ENCODE measurements at places on chromosomes 4 and X. TPM values are rescaled to one million over a fixed set of nuclear protein-coding genes. Genes with fewer than 3 reads are reported as not detected.

DNA sequence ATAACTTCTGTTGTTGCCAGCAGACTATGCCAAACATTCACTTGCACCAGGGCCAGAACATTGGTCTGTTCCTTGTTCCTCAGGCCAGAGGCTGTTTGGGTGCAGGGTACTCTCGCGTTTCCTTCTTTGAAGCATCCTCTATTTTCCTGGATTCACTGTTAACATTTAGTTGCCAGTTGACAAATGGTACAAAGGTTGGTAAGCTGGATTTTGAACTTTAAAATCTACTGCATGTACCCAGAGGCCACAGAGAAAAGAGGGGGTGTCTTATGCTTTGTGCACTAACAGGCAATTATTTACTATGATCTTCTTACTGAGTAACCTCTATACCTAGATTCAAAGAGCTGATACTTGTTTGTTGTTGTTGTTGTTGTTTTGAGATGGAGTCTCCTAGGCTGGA lies 12.8 kb upstream of the SAT1 start:
- H3K4me3 ChIP-seq = no peak overlapping the region
- DNase-seq = no peak
- H3K27me3 ChIP-seq = no peaks in the 10 kb centered on the region
- no peak overlapping the region for H3K27ac ChIP-seq

- no peak overlapping the region for H3K27ac ChIP-seq
- DNase-seq = no peak
- no peak overlapping the region for H3K4me3 ChIP-seq
- H3K36me3 ChIP-seq = no peaks in the 10 kb centered on the region
- H3K4me1 ChIP-seq = no peaks in the 10 kb centered on the region
Measured at GRCh38 chrX:12704706-12705105, 86.5 kb upstream of the PRPS2 start.

- H3K27me3 ChIP-seq = no peaks in the 10 kb centered on the region
- peaks cover 9% of the 10 kb centered on the region for H3K4me1 ChIP-seq
- H3K36me3 ChIP-seq = no peaks in the 10 kb centered on the region
- DNase-seq = no peak
Measured at GRCh38 chr4:101000496-101000895, 346.8 kb downstream of the PPP3CA start.

Gene RTL9
- 0.22 TPM for total RNA-seq
